Activated CD8-positive, alpha-beta memory T cell treated with anti-CD3 and anti-CD28 coated beads for 4 hours (primary cell): ENCODE measurements at places on chromosomes 3 and 15.

GRCh38 chr3:175456466-175456865 is 597.3 kb downstream of the NAALADL2 start:
- DNase-seq: no peak

DNA sequence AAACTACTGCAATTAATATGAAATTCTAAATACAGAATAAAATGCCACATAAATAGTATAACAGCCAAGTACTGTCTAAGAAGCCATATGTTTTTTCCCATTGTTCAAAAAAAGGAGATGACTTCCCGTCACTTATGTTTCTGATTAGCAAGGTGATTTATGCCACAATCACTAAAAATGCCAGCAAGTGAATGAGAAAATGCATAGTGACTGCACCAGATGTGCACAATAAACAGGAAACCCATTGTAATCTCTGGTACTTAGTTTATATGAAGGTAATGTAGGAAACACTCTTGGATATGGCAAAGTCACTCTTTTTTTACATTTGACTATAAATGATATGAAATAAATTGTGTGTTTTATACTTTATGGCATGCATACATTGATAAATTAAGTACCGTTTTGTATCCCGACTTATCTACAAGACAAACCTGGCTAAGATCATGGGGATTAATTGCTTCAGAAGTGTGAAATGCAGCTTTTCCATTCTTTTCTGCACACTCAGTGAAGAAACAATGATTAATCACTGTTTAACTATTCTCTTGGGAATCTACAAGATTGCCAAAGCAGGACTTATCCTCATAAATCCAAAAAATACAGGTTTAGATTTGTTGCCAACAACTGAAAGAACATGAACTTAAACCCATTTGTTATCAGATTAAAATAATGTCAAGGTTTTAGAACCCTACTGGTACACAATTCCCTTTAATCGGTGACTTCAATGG is 164.5 kb downstream of the TBC1D5 start:
- DNase-seq: no peak

- DNase-seq: no peak
These were observed 30.2 kb upstream of the TLE3 start for GRCh38 chr15:70127770-70128413.

GRCh38 chr3:160006282-160007163 is 17.9 kb downstream of the IL12A start:
- DNase-seq: no peak

- no peak for DNase-seq
These were observed 1.4 kb upstream of the IGDCC4 start for GRCh38 chr15:65423976-65424679.

DNA sequence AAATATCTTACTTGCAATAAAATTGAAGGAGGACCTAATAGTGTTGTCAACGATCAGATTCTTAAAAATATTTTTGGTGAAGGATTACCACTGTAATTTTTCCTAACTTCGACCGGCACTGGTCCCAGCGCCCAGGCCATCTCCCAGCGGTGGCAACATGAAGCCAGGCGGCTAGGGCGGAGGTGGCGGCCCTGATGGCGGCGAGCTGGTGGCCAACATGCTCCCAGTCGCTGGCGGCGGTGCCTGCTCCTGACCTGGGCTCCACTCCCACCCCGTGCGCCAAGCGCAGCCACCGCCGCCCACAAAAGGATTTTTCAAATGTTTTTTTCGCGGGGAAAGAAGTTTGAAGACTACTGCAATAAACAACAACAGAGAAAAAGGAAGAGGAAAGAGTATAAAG is 56.5 kb upstream of the B3GALNT1 start:
- no peak for DNase-seq

- DNase-seq: no peak
These were observed 173.9 kb downstream of the MEIS2 start for GRCh38 chr15:36926427-36926825.

DNA sequence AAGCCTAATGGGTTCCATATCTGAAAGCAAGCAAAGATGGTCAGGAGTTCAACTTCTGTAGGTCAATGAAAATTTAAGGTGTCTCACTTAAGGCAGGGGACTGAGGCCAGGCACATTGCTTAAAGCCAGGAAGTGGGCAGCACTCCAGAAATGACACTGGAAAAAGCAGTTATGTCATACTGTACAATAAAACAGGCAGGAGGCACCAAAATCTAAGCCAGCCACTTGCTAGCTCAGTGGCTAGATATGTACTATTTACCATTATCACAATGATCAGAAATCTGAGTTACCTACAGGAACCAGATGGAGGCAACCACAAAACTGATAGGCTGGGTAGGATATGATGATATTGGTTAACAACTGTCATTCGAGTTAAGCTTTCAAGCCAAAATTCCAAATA is 57.3 kb downstream of the FRMD5 start:
- DNase-seq: no peak

DNA sequence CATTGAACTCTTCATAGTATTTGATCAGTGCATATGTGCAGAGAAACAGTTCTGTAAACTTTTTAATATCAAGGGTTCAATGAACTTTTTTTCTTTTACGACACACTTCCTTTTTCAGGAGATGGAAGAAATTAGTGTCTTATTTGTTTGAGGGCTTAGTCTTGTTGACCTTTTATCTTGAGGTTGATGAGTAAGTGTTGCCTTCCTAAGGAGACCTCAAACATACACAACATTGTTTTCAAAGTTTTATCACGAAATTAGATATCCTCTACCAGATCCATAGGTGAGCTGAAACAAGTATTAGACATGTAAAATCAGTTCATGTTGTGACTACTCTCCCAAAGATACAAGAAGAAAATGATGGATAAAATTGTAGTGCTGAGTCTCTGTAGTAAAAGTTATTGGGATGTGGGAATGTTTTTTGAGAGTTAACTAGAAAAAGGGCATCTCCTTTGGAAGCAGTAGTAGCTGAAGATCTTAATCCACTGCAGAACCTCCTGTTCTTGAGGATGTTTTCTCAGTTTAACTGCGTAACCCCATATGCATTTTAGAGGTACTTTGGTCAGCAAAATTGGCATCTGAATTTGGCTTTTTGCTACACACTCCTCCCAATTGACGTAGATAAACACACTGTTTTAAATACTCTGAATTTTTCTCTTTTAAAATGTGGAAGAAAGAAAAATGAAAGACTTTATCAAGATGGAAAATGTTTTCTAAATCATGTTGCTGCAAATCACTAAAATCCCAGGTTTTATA is 116.8 kb downstream of the GALK2 start:
- DNase-seq: no peak

GRCh38 chr3:17946619-17947018 is 204.2 kb upstream of the TBC1D5 start:
- DNase-seq: no peak

DNA sequence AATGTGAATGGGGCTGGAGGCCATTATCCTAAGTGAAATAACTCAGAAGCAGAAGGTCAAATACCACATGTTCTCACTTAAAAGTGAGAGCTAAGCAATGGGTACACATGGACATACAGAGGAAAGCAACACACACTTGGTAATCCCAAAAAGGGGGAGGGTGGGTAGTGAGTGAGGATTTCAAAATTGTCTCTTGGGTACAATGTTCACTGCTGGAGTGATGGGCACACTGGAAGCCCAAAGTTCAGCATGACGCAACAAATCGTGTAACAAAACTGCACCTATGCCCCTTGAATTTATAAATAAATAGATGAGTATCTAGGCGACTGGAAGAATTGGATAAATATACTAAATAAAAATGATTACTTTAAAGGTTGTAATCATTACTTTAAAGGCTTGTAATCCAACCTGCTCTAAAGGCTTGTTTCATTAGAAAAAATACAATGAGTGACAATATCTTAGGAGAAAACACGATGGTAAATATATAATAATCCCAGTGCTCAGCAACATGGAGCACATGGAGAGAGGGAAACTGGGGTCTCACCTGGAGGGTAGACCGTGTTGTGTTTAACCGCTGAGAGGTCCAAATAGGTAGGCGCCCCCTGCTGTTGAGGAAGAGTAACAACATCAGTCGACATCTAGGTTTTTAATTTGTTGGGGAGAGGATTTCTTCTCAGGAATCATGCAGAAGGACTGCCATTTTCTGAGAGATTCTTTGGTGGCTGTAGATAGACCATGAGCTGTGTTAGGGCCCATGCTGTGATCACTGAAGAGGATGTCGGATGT is 78.5 kb upstream of the ROBO1 start:
- no peak for DNase-seq

- no peak for DNase-seq
These were observed 5.6 kb downstream of the WDR82 start for GRCh38 chr3:52272831-52273230.

DNA sequence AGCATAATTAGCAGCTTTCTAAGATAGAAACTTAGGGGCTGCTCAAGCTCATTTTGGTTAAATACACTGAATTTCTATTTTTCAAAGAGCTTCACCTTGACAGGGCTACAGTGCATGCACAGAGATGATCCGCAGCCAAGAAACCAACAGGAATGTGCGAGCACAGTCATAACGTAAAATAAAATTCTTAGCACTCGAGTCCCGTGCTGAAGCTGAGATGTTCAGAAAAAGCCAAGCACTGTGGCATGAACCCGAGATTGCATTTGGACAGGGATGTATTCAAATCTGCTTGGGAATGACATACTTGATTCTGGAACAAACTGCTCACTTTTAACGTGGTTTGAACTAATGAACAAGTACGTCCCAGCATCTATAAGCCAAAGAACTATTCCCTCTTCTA is 340.3 kb downstream of the FOXP1 start:
- no peak for DNase-seq

DNA sequence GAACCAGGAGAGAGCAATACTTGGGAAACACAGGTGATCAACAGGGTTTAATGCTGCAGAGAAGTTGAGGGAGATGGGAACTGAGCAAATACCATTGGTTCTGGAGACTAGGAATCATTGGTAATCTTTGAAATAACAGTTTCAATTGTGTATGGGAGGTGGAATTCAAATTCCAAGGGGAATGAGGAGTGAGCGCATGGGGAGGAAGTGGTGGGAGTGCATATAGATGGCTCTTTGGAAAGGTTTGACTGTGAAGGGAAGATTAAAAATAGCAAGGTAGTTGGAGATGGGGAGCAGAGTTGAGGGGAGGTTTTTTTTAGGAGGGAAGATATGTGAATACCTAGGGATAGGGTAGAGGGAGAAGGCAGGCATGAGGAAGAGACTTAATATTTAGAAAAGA is 51.1 kb upstream of the ROPN1 start:
- DNase-seq: no peak

GRCh38 chr15:66291816-66292570 is 1.4 kb upstream of the DIS3L start:
- DNase-seq: no peak

DNA sequence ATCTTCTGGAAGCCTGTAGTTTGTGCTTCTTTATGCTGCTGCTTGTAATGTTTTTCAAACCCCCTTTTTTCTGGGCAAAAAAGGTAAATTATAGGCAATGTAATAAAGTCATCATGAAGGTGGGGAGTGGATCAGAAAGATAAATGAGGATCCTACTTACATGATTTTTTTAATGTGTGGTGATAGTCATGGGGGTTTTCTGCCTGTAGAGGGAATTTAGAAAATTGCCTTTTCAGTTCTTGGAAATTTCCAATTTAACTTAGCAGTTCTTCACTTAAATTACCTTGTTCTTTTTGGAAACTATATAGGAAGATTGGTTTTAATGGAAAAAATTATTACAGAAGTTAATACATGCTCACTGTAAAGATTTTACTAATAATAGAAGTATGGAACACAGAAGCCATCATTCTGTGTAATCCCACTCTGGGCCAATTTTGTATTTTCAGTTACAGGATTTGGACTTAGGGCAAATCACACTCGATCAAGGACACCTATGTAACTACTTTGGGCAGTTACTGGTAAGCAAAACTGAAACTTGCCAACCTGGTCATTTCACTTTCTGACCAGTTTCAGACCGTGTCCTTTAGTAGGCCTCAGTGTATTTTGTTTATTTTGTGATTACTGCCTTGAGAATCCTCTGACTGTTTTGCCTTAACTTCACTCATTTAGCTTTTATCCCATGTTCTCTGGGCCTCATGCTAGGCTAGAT is 10.5 kb upstream of the SCAANT1 start:
- no peak for DNase-seq

- DNase-seq: no peak
These were observed 99.9 kb downstream of the ADAMTS17 start for GRCh38 chr15:100241572-100242482.

GRCh38 chr3:24220859-24221657 is 273.6 kb downstream of the THRB start:
- DNase-seq: no peak

- DNase-seq: no peak
These were observed 335.6 kb downstream of the TUSC7 start for GRCh38 chr3:117045143-117045542.

DNA sequence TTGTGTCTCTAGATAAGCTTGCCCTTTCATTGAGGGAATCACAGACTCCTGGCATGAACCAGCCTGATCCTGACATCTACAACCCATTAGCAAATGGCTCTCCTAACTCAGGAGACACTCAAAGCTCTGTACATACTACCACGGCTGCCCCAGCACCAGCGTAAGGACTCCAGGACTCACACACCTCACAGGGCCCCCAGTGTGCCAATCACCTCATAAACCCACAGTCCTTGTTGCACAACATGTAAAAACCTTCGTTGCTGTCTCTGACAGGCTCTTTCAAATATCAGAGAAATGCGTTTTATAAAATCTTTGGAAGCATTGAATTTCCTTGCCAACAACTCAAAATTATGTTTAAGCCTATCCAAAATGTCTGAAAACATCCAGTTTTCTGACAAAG is 7.3 kb downstream of the FYCO1 start:
- no peak for DNase-seq

DNA sequence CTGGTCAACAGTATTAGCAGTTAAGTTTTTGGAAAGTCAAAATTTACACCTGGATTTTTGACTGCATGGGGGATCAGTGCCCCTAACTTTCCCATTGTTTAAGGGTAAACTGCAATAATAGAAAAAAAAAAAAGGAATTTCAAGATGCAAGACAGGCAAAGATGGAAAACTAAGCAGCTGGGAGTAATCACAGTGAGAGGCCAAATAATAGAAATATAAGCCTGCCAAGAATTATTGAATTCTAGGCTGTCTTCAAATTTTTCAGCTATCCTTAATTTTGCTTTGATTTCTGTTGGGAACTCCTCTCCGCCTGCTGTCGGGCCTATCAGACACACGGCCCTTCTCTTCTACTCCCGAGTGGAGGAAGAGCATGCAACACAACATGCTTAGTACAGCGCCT is 215.5 kb upstream of the LMCD1 start:
- no peak for DNase-seq

GRCh38 chr3:40994611-40995010 is 204.7 kb upstream of the CTNNB1 start:
- no peak for DNase-seq

DNA sequence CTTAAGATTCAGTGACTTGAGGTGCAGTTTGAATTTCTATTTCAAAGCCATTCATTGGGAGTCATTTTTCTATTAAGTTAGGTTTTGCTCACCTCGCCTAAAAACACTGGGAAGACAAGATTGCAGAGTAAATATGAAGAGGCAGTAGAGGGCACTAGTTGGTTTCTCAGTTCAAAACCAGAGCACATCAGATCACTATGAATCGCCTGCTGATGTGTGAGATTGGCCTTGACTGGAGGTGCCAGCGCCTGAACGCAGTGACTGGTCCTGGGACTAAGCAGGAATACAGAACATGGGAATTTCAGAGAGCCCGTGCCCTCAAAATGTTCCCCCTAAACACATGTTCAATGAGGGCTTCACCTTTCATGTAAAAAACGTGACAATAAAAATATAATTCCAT is 229.0 kb downstream of the ITPR1 start:
- DNase-seq: no peak
